ENCODE measurements at places on chromosomes 7 and 10.

- DNase-seq, result no peak
These were observed 164.7 kb upstream of the HPS1 start for GRCh38 chr10:98611436-98611835.

DNA sequence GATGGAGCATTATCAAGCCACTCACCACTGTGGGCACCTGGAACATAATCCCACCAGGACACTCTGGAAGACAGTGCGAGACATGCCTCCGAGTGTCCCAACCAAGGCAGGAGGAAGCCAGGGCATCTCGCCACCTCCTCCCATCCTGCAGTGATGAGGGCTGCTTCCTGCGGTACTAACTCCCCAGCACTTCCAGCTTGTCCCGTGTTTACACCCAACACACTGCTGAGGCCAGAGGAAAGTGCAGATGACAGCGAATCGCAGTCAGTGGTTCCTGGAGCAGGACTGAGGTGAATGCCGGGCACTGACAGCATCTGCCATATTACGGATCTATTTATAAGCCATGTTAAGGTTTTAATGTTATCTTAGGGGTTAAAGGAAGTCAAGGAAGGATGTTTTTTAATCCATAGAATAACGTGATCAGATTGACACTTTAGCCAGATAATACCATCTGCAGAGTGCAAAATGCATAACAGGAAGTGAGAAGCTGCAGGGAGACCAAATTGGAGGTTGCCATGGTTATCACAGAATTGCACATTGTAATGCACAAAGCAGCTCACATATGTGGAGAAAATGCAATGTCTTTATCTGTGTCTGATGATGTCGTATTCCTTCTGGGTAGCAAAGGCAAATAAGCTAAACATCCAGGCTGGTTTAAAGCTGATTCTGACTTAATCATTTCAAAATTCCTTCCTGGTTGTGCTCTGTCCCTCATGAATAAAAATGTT is 314.1 kb upstream of the C7orf33 start:
- DNase-seq, result no peak

DNA sequence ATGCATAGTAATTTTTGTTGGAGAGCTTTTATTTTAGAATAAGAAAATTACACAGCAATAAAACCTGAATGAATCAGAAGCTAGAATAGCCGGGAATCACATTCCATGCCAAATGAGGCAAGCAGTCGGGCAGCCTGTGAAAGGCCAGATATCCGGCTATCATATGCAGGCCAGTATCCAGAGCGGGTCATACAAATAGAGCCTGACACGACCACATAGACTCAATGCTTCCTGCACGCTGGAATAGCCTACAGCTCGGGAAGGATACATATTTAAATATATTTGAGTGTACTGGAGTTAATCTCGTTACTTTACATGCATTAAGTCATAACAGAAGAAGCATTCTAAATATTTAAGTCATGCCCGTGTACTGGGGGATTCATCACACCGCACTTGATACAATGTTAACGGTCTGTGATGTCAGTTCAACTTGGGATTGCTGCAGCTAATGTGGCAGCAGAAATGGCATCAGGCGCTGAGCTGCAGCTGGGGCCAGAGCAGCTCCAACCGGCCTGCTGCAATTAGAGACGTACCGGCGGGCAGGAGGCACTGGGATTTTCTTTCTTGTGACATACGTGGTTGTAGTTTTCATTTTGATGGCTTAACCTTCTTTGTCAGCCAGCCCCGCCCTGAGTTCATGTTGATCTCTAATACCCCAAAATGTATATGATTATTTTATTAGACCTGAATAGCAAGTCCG is 112.0 kb downstream of the EBF3 start:
- DNase-seq, result no peak

DNA sequence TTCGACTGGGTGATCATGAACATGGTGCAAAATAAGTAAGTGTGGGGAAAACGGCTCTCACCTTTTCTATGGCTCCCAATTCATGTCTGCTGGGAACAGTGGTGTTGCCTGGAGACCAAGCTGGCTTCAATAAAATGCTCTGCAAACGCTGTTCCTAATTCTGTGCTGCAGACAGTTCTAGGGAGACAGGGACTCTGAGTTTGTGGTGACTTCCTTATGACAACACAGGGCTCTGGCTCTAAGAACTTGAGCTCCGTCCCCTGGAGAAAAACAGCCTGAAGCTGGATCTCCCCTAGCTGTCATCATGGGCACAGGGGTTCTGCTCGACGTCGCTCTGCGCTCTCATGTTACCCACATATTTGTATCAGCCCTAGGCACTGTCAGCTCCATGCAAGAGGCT is 61.0 kb upstream of the INSYN2A start:
- DNase-seq, result no peak

GRCh38 chr10:5951721-5952407 is 25.5 kb downstream of the IL15RA start:
- DNase-seq, result peak; percentile 11

DNA sequence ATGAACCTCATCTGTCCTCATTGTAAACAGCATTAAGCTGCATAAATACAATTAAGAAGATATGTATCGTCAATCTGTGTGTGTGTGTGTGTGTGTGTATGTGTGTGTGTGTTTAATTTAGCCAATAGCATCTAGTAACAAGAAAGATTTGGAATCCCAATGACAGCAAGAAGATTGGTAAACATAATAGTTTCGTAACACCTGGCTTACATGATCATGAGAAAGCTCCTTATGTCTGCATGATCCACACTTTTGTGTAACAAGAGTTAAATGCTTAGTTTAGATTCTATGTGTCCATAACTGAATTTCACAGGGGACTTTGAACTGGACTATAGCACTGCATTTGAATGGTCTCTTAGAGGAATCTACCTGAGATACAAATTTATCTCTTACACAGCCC is 191.0 kb upstream of the BET1 start:
- DNase-seq, result no peak

GRCh38 chr7:136976504-136977251 is 108.2 kb downstream of the CHRM2 start:
- no peak for DNase-seq

DNA sequence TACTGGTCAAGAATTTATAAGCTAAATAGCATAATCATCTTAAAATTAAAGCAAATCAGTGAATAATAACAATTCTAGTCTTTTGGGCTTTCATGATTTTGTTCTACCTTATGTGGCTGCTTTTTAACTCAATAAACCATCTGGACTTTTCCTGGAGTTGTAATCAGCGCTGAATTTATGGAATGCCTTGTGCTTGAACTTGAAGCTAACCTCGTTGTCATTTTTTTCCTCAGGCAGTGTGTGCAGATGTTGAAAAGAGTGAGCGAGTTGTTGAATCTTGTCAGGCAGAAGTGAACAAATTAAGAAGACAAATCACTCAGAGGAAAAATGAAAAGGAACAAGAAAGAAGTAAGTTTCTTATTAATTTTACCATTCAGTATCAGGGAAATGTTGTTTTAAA is 29.5 kb downstream of the ABRAXAS2 start:
- DNase-seq, result no peak

- no peak for DNase-seq
These were observed 81.9 kb downstream of the CHST15 start for GRCh38 chr10:124011464-124011863.

GRCh38 chr7:23020742-23021401 is 6.9 kb upstream of the HYCC1 start:
- DNase-seq, result peak; percentile 83

DNA sequence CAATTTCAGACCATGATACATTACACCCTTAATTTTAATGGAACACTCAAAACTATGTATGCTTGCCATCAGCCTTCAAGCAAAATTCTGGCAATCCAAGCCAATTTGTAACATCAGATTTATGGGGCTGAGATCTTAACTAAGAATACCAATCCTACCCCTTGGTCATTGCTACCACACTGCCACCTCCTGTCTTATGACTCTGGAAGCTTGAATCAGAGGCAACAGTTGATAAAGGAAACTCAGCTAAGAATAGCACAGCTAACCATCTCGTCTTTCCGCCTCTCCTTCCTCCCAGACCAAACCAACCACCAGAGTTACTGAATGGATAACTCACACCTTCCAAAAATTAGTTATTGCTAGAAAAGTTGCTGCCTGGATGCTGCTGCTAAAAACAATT is 7.4 kb downstream of the IGF2BP3 start:
- no peak for DNase-seq

All from posterior vena cava (tissue), 2 donors.